ENCODE measurements at places on chromosomes 1 and 21.
A peak's percentile ranks its signal among the peaks of the same experiment; 100 is the strongest.

GRCh38 chr1:22833699-22834098 is 123.1 kb downstream of the EPHB2 start:
- no peak for DNase-seq

DNA sequence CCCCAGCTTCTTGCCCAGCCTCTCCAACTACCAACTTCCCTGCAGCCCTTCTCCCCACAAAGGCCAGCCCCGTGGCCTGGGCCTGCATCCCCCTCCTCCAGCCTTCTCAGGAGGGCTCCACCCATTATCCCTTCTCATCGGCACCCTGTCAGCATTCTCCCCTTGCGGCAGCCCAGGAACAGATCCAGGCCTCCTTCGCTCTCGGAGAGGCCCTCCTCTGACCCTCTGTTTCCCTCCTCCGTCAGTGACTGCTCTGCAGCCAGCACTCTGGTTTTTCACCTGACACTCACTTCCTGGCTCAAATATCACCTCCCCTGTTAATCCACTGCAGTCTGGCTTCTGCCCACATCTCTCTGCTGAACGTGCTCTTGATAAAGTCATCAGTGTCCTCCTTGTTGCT is 17.5 kb downstream of the ADGRB2 start:
- no peak for DNase-seq

DNA sequence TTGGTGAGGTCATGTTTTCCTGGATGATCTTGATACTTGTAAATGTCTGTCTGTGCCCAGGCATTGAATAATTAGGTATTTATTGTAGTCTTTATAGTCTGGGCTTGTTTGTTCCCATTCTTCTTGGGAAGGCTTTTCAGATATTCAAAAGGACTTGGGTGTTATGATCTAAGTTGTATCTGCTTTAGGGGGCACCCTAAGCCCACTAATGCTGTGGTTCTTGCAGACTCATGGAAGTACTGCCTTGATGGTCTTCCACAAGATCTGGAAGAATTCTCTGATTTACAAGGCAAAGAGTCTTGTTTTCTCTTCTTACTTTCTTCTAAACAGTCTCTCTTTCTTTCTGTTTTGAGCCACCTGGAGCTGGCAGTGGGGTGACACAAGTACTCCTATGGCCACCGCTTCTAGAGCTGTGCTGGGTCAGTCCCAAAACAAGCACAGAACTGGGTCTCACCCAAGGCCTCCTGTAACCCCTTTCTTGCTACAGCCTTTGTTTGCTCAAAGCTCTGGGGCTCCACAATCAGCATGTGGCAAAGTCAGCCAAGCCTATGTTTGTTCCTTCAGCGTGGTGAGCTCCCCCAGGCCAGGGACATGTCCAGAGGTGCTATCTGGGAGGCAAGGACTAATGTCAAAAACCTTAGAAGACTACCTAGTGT is 12.6 kb downstream of the VN1R5 start:
- no peak for DNase-seq

DNA sequence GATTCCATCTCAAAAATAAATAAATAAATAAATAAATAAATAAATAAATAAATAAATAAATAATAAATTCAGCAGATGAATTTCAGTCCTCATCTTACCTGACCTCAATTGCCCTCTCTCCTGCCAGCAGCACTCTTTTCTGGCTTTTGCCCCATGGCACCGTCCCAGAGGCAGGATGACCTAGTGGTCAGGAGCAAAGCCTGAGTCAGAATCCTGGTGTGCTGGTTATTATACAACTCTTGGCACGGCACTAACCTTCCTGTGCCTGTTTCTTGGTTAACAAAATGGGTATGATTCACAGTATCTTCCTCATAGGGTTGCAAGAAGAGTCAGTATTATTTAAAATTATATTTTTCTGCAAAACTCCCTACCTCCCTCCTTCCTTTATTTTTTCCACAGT is 43.0 kb downstream of the NKAIN1 start:
- peak; percentile 80 for DNase-seq

- DNase-seq = no peak
Observed at GRCh38 chr21:21039624-21040170, 41.5 kb downstream of the NCAM2 start.

DNA sequence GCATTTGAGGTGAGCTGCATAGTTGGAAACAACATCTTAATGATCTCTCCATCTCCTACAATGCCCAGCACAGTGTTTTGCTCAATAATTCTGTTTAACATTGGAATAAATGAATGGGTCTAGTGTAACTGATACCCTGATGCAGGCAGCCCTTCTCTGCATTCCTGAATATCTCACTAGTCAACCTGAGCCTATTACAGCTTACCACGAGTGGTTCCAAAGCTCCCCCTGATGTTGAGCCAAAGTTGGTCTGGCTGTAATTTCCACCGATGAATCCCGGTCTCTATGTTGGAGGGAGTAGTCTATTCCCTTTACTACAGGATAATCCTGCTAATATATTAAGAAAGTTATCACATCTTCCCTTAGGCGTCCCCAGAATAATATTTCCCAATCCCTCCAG is 63.8 kb downstream of the ZBTB18 start:
- DNase-seq = no peak

GRCh38 chr1:82901118-82901517 is 1097.8 kb downstream of the TTLL7 start:
- no peak for DNase-seq

GRCh38 chr1:244779410-244779809 is 56.0 kb upstream of the COX20 start:
- DNase-seq = peak; percentile 36

DNA sequence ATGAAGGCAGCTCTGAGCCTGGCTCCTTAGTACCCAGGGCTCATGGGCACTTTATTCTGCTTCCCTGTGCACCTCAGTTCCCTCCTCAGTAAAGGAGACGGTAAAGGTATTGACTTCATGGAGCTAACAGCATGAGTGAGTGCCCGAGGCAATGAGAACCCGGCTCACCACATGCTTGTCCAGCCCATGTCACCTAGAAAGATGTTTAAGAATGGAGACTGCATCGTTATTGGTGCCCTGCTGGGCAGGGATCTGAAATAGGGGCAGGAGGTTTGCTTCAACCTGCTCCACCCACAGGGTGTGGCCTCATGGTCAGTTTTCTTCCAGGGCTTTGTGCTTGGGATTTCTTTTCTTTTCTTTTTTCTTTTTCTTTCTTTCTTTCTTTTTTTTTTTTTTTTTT is 7.0 kb upstream of the KCNE1 start:
- peak; percentile 33 for DNase-seq

- no peak for DNase-seq
Observed at GRCh38 chr1:201022820-201023516, 546 bp downstream of the KIF21B start.

DNA sequence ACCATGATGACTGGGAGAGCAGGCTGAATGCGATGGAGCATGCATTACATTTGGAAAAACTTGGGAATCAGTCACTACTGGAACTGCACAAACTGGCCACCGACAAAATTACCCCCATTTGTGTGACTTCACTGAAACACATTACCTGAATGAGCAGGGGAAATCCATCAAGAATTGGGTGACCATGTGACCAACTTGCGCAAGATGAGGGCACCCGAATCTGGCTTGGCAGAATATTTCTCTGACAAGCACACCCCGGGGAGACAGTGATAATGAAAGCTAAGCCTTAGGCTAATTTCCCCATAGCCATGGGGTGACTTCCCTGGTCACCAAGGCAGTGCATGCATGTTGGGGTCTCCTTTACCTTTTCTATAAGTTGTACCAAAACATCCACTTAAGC is 9.1 kb downstream of the SNIP1 start:
- DNase-seq = no peak

DNA sequence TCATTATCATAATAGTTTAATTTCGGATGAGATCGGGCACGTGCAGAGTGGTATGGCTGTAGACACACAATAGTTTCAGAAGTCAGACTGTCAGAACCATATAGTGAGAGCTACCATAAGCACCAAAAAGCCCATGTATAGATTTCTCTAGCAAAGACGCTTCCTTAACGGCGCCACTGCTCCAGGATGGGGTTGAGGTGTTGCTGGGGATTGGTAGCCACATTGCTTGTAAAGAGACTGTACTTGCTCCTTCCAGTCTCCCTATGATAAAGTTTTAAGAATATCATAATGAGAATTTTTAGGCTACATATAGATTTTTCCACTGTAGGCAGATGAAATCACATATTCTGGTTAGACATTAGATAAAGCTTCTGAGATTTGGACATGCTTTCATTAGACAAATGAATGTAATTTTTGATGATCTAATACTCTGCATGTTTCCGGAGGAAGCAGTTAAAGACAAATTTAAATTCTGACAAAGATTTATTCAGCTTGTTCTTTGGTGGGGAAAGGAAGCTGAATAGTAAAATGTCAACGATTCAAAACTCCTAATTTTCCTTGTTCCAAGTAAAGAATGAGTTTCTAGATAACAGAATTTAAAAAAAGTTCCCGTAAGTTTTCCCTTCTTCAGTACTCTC is 77.7 kb downstream of the MAP3K7CL start:
- no peak for DNase-seq

DNA sequence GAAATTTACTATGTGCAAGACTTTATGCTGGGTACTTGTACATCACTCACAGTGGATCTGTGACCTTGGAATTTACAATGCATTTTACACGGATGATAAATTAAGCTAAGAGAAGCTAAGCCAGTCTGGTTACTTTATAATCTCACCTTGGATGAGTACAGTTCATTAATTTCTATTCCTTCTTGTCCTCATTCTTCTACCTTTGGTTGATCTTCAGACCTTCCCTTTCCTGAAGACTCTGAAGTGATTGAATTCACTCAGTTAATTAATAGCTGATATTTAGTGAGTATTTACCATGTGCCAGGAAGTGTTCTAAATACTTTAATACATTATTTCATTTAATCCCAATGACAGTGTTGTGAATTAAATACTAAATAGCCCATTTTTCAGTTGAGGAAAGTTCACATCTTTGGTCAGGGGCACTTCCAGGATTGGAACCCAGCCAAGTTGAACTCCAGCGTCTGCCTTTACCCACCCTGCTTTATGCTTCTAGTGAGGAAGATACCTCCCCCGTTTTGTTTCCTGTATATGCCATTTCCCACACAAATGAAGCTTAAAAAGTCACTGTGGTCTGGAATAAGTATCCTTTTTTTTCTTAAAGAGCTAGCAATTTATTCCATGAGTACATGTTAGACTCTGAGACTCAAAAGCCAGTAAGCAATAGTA is 146.6 kb downstream of the TLR5 start:
- no peak for DNase-seq

DNA sequence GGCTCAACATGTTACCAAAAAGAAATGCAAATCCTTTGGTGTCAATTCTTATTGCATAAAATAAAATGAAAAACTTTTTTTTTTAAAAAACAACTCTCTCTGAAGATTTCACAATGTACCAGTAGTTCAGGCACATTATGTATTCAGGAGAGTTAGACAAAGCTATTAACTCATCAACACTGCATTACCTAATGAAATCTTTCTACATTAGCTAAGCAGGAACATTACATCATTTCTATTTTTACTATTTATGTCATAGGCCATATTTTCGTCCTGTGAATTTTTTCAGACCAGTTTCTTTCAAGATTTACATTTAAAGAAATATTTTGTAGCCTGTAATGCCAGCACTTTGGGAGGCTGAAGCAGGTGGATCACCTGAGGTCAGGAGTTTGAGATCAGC is 366.2 kb downstream of the USH2A start:
- no peak for DNase-seq

GRCh38 chr1:72891976-72892375 is 609.6 kb upstream of the NEGR1 start:
- no peak for DNase-seq

GRCh38 chr1:201712387-201713085 is 116.4 kb upstream of the IPO9 start:
- no peak for DNase-seq

DNA sequence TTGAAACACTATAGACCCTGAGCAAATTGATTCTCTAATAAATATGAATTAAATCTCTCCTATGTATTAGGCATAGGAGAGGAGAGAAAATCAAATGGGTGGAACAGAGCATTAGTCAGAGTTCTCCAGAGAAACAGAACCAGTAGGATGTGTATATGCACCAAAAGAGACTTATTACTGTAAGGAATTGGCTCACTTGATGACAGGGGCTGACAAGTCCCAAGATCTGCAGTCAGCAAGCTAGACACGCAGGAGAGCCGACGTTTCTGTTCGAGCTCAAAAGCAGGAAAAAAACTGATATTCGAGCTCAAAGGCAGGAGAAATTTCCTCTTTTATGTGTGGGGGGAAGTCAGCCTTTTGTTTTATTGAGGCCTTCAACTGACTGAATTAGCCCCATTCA is 259.2 kb upstream of the KAZN start:
- no peak for DNase-seq

GRCh38 chr1:199411506-199411905 is 616.0 kb upstream of the NR5A2 start:
- DNase-seq = no peak

DNA sequence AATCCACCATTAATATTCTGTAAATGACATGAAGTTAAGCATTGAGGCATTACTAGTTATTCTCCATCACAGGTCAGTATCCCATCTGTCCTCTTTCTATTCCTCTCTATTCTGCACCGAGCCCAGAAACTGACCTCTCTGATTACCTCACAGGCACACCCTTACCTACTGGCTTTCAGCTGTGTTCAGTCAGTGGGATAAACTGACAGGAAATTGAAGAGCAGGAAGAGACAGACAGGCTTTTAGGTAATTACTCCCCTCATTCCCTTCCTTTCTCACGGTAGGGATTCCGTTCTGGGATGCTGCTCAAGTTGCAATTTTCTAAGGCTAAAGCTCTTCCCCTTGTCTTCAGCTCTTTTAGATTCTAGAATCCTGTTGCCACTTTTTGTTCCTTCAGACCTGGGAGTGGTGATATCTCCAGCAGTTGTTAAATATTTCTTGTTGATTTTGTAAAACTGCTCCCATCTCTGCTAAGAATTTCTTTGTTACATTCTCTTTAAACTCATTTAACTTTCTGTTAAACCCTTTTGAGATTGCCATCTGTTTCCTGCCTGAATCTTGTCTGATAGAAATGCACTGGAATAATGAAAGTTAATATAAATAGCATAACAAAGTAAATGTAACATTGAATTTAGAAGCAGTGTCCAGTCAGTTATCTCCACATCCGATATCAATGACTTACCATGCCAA is 1063.4 kb downstream of the PLA2G4A start:
- no peak for DNase-seq

GRCh38 chr1:192941722-192942411 is 117.3 kb downstream of the UCHL5 start:
- DNase-seq = no peak

- no peak for DNase-seq
Observed at GRCh38 chr1:38476850-38477178, 382.8 kb downstream of the RRAGC start.

GRCh38 chr1:232016616-232017015 is 390.0 kb downstream of the DISC1 start:
- DNase-seq = no peak
